Spinal cord (tissue), 10 donors: ENCODE measurements at places on chromosomes 6 and 20.

DNA sequence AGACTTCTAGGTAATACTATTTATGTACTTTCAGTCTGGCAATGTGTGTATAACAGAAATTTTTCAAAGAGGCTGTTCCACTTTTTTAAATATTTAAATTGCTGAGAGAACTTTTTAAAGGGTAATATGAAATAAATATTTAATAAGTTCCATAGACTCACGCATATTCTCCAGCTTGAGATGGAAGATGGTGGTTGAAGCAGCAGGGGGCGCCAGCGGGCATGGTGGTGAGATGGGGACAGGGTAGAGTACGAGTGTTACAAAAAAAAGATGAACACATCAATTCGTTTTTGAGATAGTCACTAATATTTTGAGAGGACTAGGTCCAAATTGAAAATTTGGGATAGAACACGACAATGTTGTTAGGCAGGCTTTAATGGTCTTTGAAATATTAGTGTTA, 68.4 kb downstream of the RSPO3 start:
- no peak for DNase-seq

DNA sequence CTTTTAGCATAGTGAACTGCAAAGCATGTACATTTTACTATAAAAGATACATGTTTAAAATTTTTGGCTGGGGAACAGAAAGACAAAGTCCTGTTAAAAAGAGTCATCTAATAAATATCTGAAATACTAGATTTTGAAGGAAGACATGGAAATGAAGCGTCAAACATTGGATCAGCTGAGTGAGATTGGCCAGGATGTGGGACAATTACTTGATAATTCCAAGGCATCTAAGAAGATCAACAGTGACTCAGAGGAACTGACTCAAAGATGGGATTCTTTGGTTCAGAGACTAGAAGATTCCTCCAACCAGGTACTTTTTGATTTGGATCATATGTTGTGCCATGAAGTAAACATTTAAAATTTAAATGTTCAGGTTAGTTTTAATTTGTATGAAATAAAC, 162.3 kb downstream of the UTRN start:
- no peak for DNase-seq

DNA sequence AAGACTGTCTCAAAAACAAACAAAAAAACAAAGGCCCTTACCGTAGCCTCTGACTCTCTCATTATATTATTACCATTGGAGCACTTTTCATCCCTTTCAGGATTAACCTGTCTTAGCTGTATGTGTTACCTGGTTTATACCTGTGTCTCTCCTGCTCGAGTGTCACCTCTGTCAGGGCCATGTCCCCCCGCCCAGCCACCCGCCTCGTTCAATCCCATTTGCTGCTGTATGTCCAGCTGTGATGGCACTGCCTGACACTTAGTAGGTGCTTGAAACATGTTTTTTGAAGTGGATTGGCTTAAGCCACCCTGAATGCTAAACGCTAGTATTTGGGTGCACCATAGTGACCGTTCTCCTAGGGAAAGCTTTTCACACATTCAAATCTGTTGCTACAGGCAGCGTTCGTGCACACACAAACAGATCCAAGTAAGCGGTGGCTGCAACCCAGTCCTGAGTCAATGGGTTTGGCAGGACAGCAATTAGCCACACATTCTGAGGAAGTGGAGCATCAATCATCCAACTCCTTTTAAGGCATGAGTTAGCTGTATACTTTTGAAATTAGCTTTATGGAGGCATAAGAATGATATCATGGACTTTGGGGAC, 98.9 kb upstream of the ZNF217 start:
- no peak for DNase-seq

- DNase-seq: peak; percentile 64
Observed at GRCh38 chr6:73050706-73051105, 174.6 kb downstream of the KHDC1L start.

DNA sequence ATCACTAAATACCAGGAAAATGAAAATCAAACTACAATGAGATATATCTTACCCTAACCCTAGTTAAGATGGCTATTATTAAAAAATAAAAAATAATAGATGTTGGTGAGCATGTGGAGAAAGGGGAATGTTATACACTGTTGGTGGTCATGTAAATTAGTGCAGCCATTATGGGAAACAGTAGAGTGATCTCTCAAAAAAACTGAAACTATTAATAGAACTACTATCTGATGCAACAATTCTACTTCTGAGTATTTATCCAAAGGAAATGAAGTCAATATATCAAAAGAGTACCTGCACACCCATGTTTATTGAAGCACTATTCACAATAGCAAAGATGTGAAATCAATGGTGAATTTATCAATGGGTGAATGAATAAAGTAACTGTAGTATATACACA, 48.6 kb downstream of the HLA-A start:
- DNase-seq: no peak
